ENCODE measurements at places on chromosomes 5 and 9.

GRCh38 chr5:1885868-1886845 lies 3.4 kb upstream of the IRX4 start:
- DNase-seq, result no peak

DNA sequence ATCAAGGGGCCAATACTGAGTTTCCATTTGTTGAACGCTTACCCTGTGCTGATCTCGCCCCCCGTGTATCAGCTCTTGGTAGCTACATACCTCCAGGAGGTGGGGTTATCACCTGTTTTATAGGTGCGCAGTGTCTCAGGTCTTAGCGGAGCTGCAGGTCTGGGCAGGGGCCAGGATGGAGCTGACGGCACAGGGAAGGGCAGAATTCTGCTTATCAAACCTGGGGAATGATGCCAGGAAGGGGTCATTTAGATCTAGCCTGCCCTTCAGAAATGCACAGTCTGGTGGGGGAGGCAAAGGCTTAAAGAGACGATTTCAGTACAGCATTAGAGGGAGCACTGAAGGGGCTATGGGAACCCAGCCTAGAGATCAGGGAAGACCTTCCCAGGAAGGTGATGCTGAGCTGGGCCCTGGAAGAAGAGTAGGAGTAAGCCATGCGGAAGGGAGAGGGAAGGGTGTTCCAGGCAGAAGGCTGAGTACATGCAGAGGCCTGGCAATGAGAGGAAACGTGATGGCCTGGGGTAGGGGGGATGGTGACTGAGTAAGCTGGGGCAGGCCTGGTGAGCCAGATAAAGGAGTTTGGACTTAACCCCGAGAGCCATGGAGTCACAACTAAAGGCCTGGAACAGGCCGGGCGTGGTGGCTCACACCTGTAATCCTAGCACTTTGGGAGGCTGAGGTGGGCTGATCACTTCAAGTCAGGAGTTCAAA lies 31.5 kb downstream of the OLFML2A start:
- no peak for DNase-seq

DNA sequence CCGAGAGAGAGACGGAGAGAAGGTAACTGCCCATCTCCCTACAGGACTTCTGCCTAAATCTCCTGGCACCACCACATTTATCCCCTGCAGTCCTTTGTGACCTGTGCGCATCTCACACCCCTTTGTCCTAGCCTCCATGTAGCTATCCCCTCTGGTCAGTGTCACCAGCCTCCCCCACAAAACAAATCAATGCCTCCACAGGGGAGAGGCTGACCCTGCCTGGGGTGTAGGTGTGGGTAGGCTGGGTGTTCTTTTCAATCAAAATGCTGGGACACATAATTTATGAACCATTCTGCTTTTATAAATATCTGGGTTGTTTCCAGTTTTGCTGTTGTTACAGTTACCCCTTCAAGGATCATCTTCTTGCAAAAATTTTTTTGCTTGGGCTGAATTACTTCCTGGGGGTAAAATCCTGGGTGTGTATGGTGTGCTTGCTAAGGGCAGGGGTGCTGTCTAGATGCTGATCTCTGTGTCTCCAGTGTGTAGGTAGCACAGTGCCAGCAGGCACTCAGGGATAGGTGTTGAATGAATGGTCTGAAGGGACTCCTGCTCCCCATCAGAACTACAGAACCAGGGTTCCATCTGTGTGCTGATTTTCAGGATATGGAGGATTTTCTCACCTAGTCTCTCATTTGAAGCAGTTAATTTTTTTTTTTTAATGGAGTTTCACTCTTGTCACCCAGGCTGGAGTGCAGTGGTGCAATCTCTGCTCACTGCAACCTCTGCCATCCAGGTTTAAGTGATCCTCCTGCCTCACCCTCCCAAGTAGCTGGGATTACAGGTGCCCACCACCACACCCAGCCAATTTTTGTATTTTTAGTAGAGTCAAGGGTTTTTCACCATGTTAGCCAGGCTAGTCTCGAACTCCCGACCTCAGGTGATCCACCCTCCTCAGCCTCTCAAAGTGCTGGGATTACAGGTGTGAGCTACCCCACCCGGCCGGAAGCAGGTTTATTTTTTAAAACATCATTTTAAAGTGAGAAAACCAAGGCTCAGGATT lies at the start of gene GARIN3:
TSS of gene GARIN3 (minus strand) at position 51 of the 1,000 bp plus-strand sequence. CDS start 96 bp downstream, outside the sequence.
- DNase-seq, result no peak

- DNase-seq, result no peak
Observed at GRCh38 chr5:54908774-54909525, 76.4 kb downstream of the ESM1 start.

- no peak for DNase-seq
Observed at GRCh38 chr5:8767746-8768145, 778.1 kb downstream of the SEMA5A start.

GRCh38 chr9:651371-651770 lies 190.1 kb upstream of the DMRT1 start:
- DNase-seq, result no peak

DNA sequence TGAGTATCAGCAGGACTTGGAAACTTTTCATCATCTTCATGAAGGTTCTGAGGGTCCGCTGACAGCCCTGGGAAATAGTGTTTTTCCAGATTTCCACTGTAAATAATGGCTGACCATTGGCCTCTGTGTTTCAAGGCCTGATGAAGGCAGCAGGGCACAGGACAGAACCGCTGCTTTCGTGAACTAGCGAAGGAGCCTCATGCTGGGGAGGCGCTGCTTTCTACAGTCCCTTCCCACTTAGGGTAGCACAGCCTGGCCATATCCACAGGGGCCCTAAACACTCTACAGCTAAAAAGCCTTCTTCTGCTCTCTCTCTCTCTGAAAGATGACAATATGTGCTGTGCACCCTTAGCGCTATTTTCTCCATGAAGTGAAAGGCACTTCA lies 118.2 kb downstream of the MED27 start:
- no peak for DNase-seq

- DNase-seq, result no peak
Observed at GRCh38 chr5:100794218-100794617, 108.9 kb downstream of the ST8SIA4 start.

GRCh38 chr5:126674145-126674544 lies 73.4 kb downstream of the PHAX start:
- DNase-seq, result no peak

DNA sequence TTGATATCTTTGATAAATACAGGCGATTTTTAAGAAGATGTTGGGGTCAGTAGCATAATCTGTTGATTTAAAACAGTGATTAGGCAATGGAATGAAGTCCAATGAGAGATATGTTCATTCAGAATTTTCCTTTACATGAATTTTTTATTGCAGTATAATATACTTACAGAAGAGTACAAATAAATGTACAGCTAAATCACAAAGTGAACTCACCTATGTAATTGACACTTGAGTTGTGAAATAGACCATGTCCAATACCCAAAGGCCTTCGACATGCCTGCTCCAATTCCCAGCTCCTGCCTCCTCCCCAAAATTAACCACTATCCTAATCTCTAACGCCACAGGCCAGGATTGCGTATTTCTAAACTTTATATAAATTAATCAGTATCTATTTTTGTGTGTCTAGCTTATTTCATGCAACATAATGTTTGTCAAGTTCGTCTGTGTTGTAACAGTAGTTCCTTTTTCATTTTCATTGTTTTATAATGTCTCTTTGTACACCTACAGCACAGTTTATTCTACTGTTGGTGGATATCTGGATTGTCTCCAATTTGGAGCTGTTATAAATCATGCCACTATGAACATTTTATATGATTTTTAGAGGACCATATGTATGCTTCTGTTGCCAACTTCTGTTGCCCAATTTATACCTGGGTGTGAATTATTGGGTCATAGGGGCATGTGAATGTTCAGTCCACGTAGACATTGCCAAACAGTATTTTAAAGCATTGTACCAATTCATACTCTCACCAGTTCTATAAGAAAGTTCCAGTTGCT lies 208.3 kb downstream of the TLE1 start:
- no peak for DNase-seq

GRCh38 chr5:173452119-173452905 lies 124.1 kb upstream of the STC2 start:
- no peak for DNase-seq

GRCh38 chr9:17509701-17510100 lies 69.2 kb upstream of the SH3GL2 start:
- DNase-seq, result no peak

- DNase-seq, result no peak
Observed at GRCh38 chr9:124339603-124340146, 75.6 kb downstream of the PSMB7 start.

DNA sequence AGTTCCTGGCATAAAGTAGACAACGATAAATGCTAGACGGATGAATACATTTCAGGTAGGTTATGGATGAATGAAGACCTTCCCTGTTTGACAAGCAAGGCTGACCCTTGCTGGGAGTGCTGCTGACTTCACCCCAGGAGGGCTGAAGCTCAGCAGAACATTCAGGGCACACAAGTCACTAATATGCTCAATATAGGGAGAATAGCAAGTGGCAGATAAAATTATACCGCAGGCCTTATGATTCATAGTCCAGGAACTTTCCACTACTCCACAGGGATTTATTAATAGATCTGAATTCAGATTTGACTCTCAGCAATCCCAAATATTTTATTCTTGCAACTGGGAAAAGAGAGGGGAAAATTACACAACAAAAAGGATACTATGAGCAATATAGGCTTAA lies 38.2 kb upstream of the GRAMD2B start:
- no peak for DNase-seq

DNA sequence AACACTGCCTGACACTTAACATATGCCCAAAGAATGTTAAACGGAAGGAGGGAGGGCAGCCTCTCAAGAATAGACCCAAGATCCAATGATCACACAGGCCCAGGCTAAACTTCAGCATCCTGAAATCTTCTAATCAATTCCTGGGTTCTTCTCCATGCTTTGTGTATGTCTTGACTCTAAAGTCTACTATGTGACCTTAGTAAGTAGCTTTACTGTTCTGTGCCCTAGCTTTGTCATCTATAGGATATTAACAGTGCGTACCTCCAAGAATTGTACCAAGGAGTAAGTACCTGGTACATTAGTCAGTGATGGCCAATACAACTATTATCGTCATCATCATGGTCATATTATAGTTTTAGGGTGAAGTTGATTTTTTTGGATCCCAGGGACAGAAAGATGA lies 96.6 kb downstream of the SGCD start:
- DNase-seq, result no peak

GRCh38 chr5:91978221-91978882 lies 595.2 kb upstream of the ARRDC3 start:
- no peak for DNase-seq

DNA sequence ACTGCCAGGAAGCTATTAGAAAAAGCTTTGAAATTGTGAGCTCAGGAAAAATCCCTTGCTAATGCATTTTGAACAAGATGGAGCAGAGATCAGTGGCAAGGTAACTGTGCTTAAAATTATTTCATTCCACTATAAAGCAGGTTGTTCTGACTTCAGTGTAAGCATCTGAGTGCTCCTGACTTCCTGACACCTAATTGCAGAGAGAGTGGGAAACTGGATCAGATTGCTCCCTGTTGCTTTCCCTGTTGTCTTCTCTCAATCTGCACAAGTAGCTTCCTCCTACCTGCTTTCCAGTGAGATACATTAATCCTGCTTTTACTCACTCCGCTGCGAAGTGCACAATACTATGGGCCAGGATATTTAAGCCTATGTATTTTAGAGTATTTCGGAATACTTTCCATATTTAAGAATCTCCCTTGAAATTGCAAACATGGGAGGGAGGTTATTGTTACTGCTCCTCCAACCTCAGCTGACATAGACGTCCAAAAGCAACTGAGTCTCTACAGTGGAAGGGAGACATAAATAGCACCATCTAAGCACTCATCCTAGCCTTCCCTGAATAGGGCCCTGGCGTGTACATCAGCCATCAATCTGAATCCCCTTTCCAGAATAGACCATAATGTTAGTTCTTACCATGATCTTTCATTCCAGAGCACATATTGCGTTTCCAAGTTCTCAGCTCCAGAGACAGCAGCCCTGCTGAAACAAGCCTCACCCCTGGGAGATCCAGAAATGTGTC lies 178.8 kb downstream of the PAM start:
- no peak for DNase-seq

DNA sequence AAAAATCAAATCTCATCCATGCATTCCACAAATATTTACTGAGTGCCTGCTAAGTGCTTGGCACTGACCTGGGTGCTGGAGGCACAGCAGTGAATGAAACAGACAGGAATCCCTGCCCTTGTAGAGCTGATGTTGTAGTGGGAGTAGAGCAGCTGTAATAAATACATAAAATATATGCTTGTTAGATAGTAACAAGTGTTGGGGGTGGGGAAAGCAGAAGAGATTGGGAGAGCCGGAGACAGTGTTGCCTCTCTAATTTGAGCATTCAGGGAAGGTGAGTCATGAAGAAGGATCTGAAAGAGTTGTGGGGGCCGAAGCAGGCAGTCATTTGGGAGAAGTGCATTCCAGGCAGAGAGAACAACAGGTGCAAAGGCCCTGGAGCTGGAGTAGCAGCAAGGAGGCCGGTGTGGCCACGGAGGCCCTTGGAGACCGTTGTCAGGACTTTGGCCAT lies 97.9 kb downstream of the ZNF618 start:
- no peak for DNase-seq

- DNase-seq, result no peak
Observed at GRCh38 chr5:96933764-96934707, 1.8 kb upstream of the LNPEP start.

DNA sequence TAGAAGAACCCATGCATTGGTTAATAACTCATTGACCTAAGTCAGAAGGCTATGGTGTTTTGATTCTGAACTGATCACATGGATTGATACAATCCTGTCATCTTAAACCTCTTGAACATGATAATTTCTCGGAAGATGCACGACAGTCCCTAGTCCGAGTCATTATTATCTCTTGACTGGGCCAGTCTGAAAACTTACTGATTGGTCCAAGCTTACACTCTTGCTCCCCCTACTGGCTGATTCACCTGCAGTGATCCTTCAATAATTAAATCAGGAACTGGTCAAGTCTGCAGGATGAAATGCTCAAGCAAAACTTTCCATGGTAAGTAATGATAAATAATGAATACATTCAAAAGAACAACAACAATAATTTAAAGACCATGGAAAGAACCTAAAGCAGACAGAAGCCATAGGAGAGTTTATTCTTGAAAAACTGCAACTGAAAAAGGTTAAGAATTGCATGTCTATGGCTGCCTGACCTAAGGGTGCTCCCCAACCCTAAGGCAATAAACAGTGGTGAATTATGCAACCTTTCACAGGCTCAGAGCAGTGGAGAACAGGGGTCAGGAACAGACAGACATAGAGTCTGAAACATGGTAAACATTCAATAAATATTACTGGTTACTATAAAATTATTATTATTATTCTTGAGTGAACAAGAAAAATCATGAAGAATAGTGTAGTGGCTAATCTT lies 79.3 kb downstream of the BRINP1 start:
- no peak for DNase-seq

DNA sequence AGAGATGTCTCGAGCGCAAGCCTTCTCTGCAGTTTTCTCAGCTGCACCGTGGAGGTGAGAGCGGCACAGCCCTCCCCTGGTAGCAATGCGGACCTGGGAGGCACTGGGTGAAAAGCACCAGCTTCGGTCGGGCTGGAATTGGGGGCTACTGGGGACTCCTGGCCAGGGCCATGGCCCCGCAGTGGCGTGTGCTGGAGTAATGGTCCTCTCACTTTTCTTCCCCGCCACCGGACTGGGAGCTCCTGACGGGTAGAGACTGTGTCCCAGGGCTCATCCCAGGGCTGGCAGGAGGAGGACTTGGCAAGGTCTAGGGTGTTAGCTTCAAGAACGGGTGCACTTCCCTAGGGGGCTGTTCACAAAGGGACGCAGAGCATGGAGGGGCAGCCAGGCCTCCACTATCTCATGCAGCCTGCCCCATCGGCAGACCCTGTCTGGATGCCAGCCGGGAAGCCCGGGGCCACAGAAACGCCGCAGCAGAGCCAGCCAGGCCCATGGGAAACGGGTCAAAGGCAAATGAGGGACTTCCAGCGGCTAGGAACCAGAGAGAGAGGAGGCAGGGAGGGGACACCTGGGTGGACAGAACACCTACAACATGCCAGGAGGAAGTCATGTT lies 92.6 kb upstream of the MVB12B start:
- DNase-seq, result no peak

GRCh38 chr9:33818167-33818846 lies 1.3 kb downstream of the UBE2R2 start:
- DNase-seq, result peak; percentile 46

All from activated CD4-positive, alpha-beta T cell treated with anti-CD3 and anti-CD28 coated beads, Interleukin-2, amount 50 U/mL, for 4 hours (primary cell).